Heart left ventricle (tissue), 16 donors: ENCODE measurements at places on chromosomes 2 and 18. TPM values are rescaled to one million over a fixed set of nuclear protein-coding genes. Genes with fewer than 3 reads are reported as not detected.

- no peak for DNase-seq
Observed at GRCh38 chr18:37742436-37742835, 176.8 kb upstream of the CELF4 start.

Gene LAMA3
- 3.6 TPM for total RNA-seq

Gene LMAN2L
- total RNA-seq = 27.8 TPM

DNA sequence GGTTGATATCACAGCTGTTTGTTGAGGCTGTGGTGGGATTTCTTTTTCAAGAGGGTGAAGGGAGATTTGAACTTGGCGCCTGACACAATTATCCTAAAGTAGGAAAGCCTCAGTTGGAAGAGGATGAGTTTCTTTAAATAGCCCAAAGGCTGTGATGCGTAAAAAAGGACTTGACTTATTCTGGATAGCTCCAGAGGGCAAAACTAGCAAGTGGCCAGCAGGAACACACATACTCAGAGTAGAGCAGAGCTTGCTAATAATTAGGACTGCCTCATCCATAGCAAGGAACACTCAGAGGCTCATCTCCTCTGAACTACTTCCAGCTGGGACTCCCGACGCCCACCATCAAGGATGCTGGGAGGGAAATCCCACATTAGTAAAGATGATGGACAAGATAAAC lies 74.0 kb downstream of the AFF3 start:
- DNase-seq = no peak

- DNase-seq = no peak
Observed at GRCh38 chr2:228599297-228599696, 417.8 kb upstream of the SPHKAP start.
